Activated CD4-positive, alpha-beta T cell treated with anti-CD3 and anti-CD28 coated beads for 24 hours (primary cell): ENCODE measurements at places on chromosomes 5 and 9.

- DNase-seq, result no peak
Measured at GRCh38 chr5:109878887-109879286, 189.2 kb downstream of the MAN2A1 start.

GRCh38 chr9:18726546-18726945, 252.6 kb downstream of the ADAMTSL1 start:
- DNase-seq, result no peak

DNA sequence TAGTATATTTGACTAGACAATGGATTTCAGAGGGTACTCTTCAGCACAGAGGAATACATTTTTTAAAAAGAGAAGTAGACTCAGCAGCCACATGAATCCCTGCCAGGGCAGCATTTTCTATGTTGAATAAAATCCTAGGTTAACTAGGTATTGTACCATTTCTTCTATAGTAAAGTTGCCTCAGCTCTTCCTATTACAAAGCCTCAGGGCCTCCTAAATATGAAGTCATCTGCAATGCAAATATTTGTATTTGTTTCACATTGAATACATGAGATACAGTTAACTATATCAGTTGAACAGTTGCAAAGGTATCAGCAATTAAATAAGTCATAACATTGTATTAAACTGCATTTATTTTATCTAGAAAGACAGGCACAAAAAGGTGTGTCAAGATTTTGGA, 59.5 kb downstream of the NUDT12 start:
- DNase-seq, result no peak

DNA sequence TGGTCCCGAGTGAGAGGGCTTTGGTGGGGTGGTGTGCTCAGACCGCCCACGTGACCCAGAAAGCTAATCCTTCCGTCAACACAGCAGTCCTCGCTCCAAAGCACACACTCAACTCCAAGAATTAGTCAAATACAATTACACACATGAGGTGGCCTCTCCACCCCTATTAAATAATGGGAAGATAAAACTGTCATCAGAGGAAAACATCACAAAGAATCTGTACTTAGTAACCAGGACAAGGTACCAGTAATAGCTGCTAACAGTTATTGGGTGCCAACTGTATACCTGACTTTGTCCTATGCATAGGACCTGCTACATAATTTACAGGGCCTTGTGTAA, 222.8 kb downstream of the HSPA4 start:
- DNase-seq, result no peak

DNA sequence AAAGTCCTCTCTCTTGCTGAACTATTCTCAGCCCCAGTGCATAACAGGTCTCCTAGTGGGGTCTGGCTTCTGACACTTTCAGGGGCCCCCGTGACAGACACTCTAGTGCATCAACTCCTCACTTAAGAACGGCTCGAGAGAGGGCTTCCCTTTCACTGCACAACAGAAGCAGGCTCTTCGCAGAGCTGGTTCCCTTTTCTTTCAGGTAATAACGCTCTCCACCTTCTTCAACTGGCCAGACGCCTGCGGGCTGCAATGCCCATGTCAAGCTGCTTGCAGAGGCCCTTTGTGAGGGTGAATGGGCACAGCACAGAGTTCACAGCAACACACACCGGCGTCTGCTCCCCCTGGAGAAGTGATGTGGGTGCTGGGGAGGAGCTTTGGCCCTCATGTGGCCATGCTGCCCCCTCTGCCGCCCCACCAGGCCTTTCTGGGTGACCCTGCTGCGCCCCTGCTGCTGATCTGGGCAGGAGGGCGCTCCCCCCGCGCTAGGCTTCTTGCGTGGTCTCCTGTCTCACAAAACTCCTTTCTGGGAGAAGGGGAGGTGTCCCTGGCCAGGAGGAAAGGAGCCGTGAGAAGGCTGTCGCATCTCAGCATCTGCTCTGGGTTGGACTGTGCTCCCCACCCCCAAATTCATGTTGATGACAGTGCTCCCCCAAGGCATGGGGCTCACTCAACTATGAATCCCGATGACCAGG, 2.4 kb downstream of the MRPL36 start:
- DNase-seq, result no peak

GRCh38 chr5:132425009-132425937, 55.8 kb downstream of the SLC22A5 start:
- no peak for DNase-seq

- DNase-seq, result no peak
Measured at GRCh38 chr9:128715436-128715750, 8.5 kb downstream of the ZDHHC12 start.

DNA sequence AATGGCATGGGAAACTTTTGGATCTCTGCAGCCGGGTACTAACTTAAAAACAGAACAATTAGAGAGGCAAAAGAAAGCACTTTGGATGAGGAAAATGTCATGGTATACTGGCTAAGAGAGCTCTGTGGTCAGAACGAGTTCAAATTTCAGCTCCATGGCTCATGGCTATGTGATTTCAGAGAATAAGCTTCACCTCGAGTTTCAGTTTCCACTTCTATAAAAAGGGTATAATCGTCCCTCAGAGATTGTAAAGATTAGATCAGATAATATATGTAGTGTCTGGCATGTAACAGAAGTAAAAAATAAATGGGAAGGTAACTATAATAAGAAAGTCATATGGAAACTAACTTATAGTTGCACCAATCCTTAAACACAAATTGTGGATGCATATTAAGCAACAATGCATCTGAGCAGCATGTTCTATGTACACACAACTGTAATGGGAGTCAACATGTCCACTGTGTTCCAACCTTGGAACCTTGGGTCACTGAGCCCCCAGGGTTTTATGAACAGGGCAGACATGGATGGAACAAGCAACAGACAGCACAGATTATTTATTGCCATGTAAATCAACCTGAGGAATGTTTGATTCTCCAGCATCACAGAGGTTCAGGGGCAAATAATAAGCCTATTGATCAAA, 145.4 kb downstream of the MAPKAP1 start:
- DNase-seq, result no peak

DNA sequence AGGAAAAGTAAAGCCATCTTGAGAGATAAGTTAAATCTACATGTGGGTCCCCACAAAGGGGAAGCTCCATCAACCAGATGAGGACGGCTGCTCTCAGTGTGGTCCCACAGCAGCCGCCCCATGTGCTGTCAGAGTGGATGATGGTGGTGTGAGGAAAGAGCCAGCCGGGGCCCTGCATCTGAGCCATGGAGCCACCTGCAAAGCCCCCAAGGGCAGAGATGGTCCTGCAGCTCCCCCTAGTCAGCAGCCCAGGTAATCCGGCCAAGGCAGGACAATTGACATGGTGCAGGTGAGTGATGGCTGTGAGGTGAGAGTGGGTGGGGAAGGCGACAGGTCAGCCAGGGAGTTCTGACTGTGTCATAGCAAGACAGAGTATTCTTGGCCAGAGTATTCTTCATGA, 458.8 kb downstream of the ICE1 start:
- DNase-seq, result no peak

- no peak for DNase-seq
Measured at GRCh38 chr5:59489551-59489950, 404.0 kb downstream of the PDE4D start.

DNA sequence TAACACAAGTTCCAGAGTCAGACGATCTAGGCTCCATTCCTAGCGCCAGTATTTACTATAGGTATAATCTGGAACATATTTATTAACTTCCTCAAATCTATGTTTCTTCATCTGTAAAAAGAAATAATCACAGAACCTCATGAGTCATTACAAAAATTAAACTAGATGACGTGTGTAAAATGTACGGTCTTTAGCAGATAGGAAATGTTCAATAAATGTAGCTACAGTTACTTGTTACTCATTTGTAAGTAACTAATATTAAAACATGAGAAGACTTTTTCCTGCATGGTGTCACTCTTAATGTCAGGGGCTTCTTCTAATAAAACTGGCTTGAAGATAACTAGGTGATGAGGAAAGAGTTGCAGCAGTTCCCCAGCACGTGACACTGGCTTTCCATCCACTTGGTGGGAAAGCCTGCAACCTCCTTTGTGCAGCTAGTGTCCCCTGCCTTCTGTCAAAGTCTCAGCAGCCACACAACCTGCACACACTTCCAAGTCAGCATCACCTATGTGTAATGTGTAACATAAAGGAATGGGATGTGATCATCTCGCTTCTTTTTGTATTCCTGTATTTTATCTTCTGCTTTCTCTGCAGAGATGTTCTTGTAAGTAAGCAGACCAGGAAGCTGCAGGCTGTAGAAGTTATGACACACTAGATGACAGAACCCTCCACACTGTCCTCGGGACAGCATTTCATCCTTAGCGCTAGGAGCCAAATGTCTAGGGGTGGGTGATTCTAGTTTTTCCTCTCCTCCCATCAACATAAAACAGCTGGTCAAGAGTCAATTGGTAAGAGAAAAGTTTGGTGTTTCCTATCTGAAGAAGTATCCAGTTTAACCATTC, 1.8 kb upstream of the JAKMIP2 start:
- no peak for DNase-seq

GRCh38 chr9:4955836-4956235, 29.2 kb upstream of the JAK2 start:
- DNase-seq, result no peak

DNA sequence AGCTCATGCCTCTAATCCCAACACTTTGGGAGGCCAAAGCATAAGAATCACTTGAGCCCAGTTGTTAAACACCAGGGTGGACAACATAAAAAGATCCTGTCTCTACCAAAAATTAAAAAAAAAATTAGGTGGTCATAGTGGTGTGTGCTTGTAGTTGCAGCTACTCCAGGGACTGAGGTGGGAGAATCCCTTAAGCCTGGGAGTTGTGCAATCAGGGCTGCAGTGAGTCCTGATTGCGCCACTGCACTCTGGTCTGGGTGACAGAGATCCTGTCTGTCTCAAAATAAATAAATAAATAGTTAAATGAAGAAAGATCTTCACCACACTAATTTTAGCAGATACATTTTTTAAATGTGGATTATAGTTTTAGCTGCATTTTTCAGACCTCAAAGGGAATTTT, 433.2 kb downstream of the MAT2B start:
- DNase-seq, result no peak
